ENCODE measurements at places on chromosomes 6 and 20.

GRCh38 chr6:167547751-167548150 lies 222.9 kb downstream of the TTLL2 start:
- no peak for DNase-seq

DNA sequence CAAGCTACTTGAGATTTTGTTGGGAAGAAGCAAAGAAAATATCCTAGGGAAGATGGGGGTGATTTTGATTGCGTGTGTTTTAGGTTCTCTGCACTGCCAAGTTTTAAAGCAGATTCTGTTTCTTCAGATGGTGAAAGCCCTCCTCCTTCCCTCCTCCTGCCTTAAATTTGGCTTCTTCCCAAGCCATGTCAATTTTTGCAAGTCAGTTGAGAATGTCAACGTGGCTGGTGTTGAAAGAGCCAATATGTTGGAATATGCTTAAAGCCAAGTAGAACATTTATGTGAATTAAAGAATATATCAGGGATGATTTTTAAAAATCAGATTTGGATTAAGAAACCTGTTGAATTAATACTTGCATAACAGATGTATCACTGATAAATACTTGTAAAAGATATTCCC lies 270.8 kb downstream of the ARID1B start:
- DNase-seq: no peak

DNA sequence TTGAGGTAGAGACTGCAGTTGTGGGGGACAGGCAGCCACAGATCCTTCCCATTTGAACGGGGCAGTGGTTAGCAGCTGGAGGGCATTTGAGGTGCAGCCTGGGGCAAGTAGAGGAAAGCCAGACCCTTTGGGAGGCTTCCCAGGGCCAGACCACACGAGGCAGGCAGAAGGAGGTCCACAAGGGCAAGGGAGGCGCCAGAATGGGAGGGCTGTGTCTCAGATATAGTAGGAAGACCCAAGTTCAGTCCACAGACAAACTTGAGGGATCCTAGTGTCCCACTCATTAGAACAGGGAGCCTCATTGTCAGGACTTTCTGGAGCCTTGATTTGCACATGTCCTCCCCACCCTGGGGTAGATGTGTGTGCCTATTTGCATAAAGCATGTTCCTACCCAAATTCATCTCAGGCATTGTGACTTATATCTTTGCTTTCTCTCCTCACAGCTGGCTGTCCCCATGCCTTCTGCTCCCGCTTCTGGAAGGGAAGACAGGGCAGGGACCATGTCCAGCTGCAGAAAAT lies 166.0 kb downstream of the VEGFA start:
- no peak for DNase-seq

GRCh38 chr6:21653905-21654304 lies 60.4 kb downstream of the SOX4 start:
- no peak for DNase-seq

DNA sequence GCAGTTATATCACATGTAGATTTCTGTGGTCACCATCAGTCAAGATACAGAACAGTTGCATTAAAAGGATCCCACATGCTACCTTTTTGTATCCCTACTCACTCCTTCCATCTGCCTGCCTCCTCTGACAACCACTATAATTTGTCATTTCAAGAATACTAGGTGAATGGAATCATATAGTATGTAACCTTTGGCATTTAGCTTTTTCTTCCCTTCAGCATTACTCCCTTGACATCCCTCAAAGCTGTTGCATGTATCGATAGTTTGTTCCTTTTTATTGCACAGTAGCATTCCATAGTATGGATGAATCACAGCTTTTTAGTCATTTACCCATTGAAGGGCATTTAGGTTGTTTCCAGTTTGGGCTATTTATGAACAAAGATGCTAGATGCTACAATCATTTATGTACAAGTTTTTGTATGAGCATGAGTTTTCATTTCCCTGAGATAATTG lies 26.1 kb downstream of the NCOA7 start:
- no peak for DNase-seq

Data from D341Med (cell line).